ENCODE measurements at places on chromosomes 1 and 21. TPM values are rescaled to one million over a fixed set of nuclear protein-coding genes. Genes with fewer than 3 reads are reported as not detected.

Gene KCNJ15
- 0.27 TPM for total RNA-seq

Gene TCHHL1
- not detected for total RNA-seq

Gene NHLH1
- total RNA-seq: 0.04 TPM

Gene CD53
- 8.2 TPM for total RNA-seq

Gene GPR37L1
- 0.04 TPM for total RNA-seq

Gene TMPRSS15
- 0.40 TPM for total RNA-seq

Gene MOV10
- 35.6 TPM for total RNA-seq

Gene FCGR1A
- 1.4 TPM for total RNA-seq

Gene LPAR3
- total RNA-seq: 0.13 TPM

Gene WNT4
- total RNA-seq: 3.7 TPM

Gene SYTL1
- total RNA-seq: 0.62 TPM

Data from muscle of leg (tissue), 16 donors.